ENCODE measurements at places on chromosomes 3 and 15.

DNA sequence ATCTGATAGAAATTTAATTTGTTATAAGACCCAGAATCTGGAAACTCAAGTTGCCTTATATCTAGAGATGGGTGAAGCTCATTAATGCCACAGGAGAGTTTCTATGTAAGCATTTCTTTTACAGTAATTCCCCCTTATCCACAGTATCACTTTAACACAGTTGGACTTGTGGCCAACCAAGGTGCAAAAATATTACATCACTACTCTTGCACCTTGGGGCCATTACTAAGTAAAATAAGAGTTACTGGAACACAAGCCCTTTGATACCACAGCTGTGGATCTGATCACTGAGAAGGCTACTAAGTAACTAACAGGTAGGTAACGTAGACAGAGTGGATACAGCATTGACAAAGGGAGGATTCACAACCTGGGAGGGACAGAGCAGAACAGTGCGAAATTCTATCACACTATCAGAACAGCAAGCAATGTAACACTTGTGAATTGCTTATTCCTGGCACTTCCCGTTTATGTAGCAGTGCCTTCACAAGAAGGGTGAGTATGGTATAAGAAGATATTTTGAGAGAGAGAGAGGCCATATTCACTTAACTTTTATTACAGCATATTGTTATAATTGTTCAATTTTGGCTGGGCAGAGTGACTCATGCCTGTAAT is 33.9 kb upstream of the TOPBP1 start:
- no peak for DNase-seq

DNA sequence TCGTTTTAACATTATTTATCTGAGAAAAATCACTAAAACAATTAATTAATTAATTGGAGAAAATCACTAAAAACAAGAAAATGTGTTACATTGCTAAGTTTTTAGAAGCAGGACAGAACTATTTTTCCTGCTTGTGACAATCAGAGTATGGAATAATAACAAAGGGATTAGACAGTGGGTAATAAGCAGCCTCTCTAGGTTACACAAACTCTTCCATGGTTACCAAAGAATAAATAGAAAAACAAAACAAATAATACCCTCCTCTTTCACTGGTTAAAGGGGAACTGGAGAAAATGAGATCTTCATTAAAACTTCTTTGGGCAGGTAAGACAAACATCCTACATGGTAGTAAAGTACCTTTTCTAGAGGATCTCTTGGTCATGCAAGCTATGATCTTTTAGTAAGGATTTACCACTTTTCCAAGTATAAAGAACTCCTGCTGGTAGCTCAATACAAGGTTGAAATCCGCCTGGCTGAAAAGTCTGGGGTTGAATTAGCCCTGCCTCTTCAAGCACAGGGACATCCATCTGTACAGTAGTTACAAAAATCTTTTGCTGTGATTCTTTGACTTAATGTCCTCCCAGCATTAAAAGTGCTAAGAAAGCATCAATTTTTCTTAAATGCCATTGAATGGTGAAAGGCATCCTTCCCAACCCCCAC is 2.5 kb upstream of the PLCH1 start:
- no peak for DNase-seq

DNA sequence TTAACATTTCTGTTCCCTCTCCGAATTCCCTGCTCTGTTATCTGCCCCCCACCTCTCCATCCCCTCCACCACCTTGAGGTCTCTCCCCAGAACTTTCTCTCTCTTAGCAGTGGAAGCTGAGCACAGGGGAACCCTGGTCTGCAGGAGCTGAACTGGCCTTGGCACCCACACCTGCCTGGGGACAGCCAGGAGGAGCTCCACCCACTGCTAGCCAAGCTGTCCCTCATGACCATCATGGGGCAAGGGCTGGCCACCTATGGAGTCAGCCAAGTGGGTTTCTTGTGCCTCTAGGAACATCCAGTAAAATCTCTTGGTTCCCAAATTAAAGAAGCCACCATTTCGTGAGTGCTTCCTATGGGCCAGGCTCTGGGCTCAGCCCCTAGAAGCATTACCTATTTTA is 276.4 kb upstream of the TLE3 start:
- no peak for DNase-seq

GRCh38 chr3:141057946-141058800 is 7.0 kb downstream of the SPSB4 start:
- no peak for DNase-seq

DNA sequence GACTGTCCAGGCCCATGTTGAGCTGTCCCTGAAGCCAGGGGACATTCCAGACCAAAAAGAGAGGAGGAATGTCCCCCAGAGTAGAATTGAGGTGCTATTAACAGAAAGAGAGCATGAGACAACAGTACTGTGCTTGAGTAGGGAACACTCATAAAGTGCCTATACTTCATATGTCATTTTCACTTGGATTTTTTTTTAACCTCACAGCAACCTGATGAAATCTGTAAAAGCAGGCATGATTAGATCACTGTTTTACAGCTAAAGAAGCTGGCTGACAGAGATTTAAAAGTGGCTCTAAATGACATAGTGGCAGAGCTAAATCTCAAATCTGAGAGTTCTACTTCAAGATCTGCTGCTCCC is 18.8 kb downstream of the PODXL2 start:
- DNase-seq: no peak

- DNase-seq: no peak
Observed at GRCh38 chr3:179739816-179740594, 87.2 kb downstream of the USP13 start.

DNA sequence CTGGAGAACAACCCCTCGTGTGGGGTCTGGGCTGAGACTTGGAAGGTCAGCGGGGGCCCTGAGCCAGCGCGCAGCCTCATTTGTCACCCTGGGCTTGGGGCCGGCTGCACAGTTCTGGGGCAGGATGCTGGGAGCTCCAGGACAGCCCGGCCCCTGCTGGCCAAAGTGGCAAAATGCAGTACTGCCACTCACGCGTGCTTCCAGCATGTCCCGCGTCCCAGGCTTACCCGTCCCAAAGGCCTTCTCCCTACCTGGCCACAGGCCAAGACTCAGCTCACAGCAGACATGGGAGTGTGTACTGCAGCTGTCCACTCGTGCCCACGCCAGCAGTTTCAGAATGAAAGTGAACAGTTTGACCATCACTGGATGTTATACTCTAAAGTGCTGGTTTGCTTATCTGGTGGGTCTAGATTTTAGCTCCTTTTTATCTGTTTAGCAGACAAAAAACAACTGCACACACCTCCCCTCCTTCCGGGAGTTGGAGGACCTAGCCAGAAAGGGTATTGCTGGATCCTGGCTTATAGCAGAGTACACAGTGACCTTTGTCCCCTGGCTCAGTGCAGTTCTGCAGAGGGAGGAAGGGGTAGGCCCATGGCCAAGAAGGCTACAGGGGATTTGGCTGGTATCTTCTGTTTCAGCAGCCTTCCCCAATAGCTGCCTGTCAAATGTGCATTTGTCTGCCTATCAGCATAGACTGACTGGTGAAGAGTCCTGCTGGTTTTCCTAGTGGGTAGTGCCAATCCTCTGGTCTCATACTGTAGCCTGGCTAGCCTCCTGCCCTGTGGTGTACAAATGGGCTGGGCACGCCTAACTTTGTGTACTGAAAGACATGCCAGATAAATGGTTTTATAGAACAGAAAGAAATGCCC is 23.2 kb upstream of the IP6K2 start:
- DNase-seq: peak; percentile 41

GRCh38 chr15:31510057-31510456 is 183.4 kb downstream of the KLF13 start:
- DNase-seq: no peak

- no peak for DNase-seq
Observed at GRCh38 chr3:129277829-129278271, 820 bp upstream of the HMCES start.

DNA sequence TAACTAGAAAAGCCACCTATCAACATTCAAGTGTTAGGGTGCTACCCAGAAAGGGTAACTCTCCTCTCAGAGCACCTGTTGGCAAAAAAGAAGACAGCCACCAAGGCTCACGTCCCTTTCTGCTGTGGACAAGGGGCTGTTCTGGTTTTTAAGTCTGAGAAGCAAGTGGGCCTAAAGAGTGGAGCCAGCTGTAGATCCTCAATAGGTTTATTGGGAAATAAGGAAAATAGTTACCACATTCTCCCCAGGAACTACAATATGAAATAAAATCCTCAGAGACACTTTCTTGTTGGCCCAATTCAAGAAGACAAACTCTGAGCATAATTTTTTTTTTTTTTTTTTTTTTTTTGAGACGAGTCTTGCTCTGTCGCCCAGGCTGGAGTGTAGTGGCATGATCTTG is 35.8 kb downstream of the LRIG1 start:
- no peak for DNase-seq

GRCh38 chr3:33218446-33219174 is at the start of gene SUSD5:
Gene SUSD5, minus strand, starts transcription at chr3:33218810. Its CDS starts 13 bp downstream, at chr3:33218797.
- no peak for DNase-seq

- no peak for DNase-seq
Observed at GRCh38 chr15:33138000-33138399, 56.5 kb downstream of the FMN1 start.

DNA sequence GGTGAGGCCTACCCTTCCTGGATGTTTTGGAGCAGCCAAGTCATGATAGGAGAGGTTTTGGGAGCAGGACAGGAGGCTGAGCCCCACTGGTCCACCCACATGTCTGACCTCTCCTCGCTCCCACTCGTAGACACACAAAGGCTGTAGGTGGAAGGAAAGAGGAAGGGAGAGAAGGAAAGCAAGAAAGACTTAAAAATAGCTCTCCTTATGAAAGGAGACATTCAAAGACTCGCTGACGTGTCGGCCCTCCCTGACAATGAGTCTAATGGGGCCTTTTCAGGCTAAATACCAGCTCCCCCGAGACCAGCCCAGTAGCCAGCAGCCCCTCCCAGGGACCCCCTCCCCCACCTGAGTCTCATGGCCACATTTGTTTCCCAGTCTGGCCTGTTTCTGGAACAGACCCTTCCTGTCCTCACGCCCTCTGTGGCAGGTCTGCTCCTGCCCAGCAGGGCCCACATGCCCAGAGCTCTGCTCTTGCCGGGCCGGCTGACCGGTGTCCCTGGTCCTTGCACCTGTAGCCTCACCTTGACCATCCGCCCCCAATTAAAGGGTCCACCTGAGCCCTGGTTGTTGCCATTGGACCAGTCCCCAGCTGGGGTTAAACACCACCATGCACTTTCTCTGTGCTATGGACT is 49.3 kb downstream of the FGD5 start:
- no peak for DNase-seq

GRCh38 chr3:193974671-193975535 is 161.0 kb upstream of the HES1 start:
- no peak for DNase-seq

- DNase-seq: no peak
Observed at GRCh38 chr15:53559364-53560277, 199.8 kb downstream of the WDR72 start.

DNA sequence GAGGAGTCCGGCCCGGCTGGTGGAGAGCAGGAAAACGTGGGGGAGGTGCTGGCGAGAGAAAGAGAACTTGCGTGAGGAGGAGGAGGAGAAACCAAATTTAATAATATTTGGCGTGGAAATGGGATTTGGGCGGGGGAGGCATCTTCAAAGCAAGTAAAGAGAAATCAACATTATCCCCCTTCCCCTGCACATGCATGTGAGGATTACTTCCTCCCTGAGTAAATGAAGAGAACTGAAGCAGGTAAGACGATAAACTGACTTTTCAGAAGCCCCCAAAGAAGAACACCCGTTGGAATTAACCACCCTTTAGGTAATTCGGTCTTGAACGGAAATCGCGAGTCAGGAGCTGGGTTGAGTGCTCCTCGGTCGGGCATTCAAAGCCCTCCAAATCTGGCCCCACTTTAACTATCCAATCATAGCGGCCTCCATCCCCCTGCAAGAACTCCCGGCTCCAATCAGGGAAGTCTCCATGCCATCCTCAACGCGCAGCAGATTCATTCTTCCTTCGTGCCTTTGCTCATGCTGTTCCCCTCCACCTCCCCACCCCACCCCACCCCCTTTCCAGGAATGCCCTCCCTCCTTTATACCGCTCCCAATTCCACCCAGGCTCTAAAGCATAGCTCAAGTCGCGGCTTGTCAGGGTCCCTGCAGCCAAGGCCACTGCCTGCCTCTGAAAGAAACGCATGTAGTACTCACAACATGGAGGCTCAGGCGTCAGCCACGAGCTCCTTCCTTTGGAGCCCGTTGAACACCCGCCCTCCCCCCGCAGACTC is 545 bp upstream of the RFX7 start:
- DNase-seq: peak; percentile 5

DNA sequence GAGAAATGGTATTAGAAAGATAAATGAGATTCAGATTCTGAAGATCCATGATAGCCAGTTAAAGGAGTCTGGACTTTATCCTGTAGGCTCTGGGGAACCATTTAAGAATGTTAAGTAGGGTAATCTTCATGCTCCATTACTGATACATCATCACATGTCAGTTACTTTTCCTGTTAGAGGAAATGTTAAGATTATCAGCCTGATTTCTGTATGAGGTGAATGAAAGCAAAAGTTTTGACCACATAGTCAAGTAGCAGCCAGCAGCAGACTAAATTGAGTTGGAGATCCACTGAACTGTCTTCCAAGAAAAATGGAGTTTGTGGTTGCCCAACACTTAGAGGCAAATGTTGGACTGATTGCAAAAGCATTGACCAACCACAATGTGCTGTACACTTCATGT is 4.7 kb upstream of the COPB2 start:
- DNase-seq: no peak

DNA sequence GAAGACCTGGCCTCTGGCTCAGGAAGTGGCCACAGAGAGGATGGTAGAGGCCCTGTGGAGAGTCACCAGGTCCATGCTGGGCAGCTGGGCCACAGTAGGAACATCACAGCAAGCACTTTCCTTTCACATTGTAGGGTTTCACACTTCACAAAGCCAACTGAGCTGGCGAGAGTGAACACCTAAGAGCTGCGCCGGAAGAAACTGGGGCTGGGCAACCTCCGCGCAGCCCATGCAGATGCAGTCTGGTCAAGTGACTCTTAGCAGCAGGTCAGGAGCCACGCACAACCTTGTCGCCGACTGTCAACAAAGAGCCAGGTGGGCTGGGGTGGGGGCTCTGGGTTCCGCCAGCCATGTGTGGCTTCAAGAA is 15.3 kb upstream of the SHISA5 start:
- no peak for DNase-seq
